Progenitor cell of endocrine pancreas (in vitro differentiated cells): ENCODE measurements at places on chromosomes 6 and 20.
A peak's percentile ranks its signal among the peaks of the same experiment; 100 is the strongest.

DNA sequence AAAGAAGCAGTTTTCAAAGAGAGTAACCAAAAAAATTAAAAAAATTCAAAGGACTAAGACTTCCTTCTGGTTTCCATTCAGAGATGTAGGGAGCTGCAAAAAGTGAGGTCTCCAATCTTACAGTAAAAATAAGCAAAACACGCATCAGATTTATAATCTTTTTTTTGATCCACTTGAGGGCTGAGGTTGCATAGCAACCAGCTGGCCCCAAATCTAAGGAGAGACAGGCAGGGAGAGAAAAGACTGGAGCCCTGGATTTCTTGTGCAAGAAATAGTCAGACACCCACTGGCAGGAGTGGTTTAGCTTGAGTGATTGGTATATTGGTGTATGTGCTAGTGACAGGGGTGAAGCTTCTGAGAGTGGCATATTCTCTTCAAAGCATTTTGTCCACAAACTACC lies 135.9 kb upstream of the FUT9 start:
- DNase-seq: no peak

GRCh38 chr6:139394027-139394649 lies 19.7 kb upstream of the CITED2 start:
- DNase-seq: no peak

GRCh38 chr20:50438986-50439407 lies 71.2 kb upstream of the PTPN1 start:
- no peak for DNase-seq

DNA sequence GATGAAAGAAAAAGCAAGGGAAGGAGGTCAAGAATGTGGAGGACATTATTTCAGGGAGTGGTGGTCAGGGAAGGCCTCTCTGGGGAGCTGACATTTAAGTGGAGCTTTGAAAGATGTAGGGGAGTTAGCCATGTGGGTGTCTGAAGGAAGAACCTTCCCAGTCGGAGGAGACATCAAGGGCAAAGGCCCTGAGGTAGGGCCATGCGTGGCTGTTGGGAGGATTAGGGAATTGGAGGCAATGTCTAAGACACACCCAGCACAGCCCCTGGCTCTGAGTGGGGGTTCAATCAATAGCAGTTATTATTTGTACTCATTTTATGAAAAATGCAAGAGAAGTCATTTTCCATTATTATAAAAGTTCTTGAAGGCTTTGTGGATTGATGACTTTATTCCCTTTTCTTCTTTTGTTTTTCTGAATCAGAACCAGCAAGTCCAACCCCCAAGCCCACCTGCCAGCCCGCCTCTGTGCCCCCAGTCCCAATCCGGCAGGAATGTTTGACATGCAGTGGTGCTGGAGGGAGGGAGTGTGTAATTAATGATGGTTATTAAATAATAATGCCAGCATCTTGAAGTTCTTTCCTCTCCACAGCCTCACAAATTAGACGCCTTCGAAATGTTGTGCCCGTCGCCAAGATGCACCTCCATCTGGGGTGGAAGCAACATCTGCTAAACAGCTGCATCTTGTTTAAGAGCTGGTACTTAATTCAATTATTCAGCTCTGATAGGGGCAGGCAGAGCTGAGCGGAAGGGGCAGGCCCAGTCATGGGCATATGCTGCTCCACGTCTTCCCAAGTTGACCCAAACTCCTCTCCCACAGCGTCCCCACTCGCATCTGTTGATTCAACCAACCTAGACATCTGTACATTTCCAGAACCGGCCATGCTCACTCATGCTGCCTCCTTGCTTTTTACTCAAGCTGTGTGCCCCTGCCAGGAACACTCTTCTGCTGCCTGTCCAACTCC lies 81.3 kb upstream of the SIRPA start:
- DNase-seq: no peak

DNA sequence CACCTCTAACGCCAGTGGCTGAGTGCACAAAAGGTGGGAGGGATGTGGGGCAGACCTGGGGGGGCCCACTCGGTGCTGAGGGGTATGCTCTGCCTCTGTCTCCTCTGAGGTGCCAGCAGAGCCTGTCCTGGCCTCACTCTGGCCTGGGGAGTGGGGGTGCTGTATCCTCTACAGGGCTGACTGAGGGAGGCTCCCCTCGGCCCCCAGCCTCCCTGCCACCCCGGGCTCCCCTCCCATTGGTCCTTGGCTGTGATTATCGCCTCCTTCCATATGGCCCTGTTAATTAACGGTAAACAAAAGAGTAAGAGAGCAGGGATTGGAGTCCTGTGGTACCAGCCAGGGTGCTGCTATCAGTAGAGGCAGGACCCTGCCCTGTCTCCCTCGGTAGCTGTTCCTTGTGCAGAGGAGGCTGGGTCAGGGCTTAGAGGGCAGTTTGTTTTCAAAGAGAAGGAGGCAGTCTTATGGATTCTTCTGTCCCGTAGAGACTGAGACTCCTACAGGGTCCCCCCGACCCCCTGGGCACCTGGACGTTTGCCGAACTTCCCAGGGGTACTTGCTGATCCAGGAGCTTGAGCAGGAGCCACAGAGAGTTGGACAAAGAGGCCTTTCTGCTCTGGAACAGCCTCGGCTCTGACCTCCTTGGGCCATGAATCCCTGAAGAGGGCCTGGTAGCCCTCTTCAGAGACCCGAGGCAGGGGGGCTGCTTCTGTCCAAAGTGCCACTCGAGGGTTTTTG lies 1.8 kb downstream of the MYT1 start:
- DNase-seq: no peak

DNA sequence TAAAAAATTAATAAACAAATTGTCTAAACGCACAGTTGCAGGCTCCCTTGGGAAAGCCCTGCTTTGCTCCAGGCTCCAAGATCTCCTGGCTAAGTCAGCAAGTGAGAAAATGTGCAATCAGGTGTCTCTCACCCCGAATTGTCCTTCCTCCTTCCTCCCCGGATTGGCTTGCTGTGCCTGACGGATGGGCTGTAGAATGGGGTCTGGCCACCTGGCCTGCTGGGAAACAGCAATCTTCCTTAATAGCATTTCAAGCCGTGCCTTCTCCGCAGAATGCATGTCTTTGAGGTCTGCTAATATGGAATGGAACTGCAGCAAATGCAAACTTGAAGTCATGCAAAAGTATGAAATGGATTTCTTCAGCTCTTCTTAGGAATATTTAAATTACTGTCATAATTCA lies 43.7 kb upstream of the CDKAL1 start:
- DNase-seq: no peak

- no peak for DNase-seq
These were observed 167.0 kb downstream of the GMPR start for GRCh38 chr6:16405375-16405774.

GRCh38 chr20:41173791-41174341 lies 36.5 kb downstream of the PLCG1 start:
- peak; percentile 7 for DNase-seq

- no peak for DNase-seq
These were observed 32.6 kb downstream of the DTNBP1 start for GRCh38 chr6:15630202-15630601.

GRCh38 chr6:32252331-32253009 lies 28.6 kb upstream of the NOTCH4 start:
- no peak for DNase-seq

GRCh38 chr6:134005800-134006199 lies 46.6 kb downstream of the SLC2A12 start:
- no peak for DNase-seq

- no peak for DNase-seq
These were observed 296.8 kb downstream of the UTRN start for GRCh38 chr6:144581812-144582537.

DNA sequence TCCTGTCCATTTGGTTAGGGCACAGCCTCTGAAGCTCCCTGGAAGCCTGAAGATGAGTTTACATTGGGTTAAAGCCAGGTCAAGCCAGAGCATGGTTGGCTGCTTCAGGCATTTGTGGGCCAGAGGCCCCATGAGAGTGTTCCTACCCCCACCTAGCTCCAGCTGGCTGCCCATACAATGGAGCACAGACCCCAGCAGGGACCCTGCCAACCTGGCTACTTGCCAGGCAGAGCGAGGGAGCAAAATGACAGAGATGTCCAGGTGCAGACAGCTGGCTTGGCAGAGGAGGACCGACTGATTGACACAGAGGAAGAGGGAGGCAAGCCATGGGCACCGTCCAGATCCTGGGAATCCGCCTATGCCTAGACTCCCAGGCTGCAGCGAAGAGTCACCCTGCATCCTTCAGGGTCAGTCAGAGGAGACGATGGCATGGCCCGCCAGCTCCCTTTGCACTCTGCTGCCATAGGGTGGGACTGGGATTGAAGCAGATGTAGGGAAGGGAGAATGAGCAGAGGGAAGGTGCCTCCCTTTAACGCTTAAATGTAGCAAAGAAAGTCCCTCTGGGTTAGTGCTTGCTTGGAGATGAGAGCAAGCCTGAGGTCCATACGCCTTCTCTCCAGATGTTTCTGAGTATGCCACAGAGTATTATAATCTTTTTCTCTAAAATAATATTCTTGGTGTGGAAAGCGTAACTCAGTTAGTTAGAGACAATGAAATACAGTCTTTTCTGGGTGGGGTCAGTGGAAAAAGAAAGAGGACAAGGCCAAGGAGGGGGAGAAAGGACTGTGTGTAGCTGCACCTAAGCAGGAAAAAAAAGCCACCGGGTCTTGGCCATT lies 77.6 kb upstream of the FYN start:
- no peak for DNase-seq

DNA sequence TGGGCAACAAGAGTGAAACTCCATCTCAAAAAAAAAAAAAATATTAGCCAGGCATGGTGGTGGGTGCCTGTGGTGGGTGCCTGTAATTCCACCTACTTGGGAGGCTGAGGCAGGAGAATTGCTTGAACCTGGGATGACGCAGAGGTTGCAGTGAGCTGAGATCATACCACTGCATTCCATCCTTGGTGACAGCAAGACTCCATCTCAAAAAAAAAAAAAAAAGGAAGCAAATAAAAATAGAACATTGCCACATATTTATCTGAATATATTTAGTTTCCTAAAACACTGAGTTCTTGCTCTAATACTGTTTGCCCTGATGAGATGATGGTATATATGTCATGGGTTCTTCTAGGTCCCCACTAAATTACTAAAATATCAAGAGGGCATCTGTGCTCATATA lies 28.4 kb downstream of the CASP8AP2 start:
- DNase-seq: no peak

GRCh38 chr6:101458826-101459225 lies 65.3 kb downstream of the GRIK2 start:
- DNase-seq: no peak

DNA sequence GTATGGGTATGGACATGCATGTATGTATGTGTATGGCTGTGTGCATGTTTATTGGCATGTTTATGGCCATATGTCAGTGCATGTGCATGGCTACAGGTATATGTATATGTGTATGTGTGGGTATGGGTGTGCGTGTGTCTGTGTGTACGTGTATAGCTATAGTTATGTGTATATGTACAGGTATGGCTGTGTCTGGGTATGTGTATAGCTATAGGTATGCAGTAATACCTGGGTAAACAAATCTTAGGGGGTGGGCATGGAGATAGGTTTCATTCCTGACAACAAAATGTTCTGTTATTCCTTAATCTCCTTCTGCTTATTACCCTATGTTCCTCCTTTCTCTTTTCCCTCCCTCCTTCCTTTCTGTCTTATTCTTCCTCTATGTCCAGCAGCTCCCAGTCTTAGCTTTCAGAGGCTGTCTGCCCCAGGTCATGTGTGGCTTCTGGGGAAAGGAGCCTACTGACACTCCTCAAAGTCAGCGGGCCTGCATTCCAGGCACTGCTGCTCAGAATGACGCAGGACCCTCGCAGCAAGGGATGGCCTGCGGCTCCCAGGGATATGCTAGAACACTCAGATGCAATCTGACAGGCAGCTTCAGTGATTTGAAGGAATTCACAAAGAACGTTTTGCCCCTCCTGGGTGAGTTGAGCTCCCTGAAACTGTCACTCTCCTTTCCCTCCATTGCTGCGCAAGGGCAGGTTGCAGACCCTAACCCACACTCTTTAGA lies 139.3 kb upstream of the PHACTR1 start:
- no peak for DNase-seq

DNA sequence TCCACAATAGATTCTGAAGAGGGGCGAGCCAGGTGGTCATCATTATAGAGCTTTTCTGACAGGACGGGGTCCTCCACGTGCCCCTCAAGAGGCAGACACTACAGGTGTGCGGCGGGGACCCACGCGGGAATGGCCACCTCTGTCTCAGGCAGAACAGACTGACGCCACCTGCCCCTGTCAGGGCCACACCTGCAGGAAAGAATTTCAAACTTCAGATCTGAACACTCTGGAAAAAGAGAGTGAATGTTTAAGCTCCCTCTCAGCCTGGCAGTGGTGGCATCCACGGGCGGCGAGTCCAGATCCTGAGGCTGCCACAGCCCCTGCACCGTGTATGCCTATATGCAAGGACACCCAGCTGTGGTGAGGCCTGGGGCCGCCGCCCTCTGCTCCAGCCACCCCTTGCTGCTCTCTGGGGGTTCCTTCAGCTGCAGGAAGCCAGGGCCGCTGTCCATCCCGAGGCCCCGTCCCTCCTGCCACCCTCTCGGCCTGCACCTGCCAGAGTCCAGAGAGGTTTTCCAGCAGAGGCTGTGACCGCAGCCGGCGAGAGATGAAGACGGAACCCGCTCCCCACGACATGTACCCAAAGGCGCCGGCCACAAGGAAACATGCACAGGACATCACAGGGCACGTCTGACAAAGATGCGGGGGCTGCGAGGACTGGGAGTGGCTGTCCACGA lies 234.9 kb downstream of the ERMARD start:
- no peak for DNase-seq

- no peak for DNase-seq
These were observed 148.3 kb upstream of the NRSN1 start for GRCh38 chr6:23977706-23978105.
